ENCODE measurements at places on chromosomes 2 and 18.

- DNase-seq: no peak
Observed at GRCh38 chr2:235498541-235498940, 4.7 kb downstream of the AGAP1 start.

DNA sequence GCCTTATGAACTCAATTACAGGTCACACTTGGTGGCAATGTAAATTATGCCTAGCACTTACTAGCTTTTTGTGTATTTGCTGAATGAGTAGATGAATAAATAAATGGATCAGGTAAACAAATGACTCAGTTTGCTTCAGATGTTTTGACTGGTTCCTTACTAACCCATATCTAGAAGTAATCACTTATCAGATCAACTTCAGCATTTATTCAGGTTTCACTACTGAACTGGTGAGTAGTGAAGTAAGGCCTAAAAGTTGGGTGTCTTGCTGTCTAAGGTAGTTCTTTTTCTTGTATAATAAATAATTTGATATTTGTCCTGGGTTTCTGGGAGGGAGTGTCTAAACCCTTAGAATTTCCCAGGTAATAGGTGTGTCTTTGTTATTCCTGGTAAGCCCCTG, 205.0 kb downstream of the UXS1 start:
- DNase-seq: no peak

DNA sequence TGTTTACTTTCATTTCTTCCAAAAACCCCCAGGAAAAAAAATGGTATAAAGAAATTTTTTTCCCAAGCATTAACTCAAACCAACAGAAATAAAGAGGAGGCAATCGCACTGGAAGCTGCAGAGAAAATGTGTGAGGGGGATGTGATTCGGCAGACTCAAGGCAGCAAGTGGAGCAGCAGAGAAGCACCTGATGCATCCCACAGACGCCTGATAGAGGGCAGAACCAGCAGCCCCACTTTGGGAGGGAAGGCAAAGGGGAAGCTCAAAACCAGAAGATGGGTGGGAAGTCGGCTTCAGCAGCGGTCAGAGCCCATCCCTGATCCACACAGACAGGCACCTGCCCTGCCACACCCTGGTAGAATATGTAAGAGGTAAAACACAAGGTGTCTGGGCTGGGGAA, 12.6 kb downstream of the FTCDNL1 start:
- no peak for DNase-seq

DNA sequence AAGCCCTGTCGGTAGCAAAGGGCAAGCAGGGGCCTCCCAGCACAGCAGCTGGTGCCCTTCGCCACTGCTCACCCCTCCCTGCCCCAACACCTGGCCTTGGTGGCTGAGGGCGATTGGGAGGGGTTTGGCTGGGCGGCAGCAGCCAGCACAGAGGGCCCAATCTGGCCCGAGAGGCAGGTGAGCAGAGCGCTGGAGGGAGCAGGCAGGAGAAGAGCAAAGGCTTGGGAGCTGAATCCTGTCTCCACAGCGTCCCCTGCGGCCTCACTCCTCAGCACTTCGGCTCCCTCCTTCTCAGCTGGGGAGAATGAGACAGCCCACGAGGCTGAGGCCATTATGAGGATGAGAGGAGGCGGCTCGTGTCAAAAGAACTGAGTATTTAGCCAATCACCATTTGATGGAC, 74.9 kb upstream of the TAF1B start:
- no peak for DNase-seq

DNA sequence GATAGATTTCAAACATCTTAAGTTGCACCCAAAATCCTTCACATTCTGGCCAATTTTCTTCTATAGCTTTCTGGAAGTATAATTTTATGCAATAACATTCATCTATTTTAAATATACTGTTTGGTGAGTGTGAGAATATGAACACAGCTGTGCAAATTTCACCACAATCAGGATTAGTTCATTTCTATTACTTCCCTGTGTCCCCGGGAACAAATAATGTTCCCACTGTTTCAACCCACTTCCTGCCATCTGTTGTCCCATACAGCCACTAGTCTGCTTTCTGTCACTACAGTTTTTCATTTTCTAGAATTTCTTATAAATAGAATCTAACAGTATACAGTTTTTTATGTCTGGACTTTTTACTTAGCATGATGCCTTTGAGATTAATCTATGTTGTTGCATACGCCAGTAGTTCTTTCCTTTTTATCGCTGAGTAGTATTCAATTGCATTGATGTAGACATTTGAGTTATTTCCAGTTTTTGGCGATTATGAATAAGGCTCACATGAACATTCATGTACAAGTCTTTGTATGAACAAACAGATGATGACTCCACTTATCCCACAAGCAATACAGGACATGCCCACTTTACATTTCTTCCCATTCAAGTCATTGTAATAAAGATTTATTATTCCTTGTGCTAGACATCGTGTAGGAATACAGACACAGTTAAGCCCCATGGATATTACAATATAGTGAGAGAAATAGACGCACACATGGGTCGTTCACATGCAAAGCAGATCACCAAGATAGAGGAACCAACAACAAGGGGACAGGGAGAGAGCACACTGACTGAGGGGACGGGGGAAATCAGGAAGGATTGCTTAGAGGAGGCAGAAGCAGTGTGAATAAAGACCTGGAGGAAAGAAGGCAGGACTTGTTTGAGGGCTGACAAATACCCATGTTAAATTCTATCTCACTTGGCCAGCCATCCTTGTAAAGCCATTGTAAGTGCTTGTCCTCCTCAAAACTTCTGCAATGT, 72.9 kb upstream of the PAX8 start:
- no peak for DNase-seq

DNA sequence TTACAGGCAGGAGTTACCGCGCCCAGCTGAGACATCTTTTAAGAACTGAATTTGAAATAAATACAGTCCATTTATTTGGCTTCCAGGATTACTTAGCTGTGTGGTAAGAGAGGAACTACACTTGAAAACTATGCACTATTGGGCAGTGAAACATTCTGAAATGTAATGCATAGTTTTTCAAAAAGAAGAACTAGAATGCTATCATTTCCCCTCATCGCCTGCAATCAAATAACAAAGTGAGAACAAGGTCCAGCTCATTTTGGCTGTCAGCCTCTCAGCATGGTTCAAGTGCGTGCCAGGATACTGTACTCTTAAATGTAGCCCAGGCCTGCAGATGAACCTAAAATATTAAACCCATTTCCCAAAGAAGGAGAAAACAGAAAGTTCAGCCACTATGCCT, 76.6 kb upstream of the ARL5A start:
- no peak for DNase-seq

- DNase-seq: no peak
Observed at GRCh38 chr2:216130346-216130971, 21.3 kb downstream of the XRCC5 start.

DNA sequence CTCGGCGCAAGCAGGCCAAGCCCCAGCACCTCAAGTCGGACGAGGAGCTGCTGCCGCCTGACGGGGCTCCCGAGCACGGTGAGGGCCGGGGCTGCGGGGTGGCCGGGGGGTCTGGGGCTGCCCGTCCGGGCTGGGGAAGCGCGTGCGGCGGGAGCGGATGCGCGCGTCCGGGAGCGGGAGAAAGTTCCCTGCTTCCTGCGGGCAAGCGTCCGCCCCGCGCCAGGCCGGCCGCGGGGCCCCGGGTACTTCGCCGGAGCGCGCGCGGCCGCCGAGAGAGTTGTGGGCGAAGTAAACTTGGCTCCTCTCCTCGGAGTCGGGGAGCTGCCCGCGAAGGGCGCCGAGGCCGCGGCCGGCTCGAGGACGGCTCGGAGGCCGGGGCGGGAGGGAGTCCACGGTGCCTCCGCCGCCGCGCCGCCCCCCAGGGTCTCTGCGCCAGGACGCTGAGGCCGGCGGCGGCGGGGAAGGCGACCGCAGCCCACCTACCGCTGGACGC, 707 bp downstream of the SALL3 start:
- no peak for DNase-seq

DNA sequence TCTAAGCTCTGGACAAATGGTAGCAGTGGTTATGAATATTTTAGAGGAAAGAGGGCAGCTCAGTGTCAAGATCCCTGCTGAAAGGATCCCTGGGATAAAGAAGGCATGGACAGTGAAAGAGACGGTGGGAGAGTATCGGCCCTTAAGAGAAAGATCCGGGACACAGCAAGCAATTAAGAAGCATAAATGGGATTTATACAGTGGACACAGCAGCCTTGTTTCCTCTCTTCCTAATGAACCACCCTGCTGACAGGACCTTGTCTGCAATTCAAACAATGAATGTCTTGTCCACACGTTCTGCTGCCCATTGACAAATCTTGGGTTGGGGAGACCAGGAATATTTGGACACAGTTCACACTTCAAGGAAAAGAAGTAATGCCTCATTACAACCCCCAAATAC, 16.5 kb downstream of the CPLX4 start:
- DNase-seq: no peak

DNA sequence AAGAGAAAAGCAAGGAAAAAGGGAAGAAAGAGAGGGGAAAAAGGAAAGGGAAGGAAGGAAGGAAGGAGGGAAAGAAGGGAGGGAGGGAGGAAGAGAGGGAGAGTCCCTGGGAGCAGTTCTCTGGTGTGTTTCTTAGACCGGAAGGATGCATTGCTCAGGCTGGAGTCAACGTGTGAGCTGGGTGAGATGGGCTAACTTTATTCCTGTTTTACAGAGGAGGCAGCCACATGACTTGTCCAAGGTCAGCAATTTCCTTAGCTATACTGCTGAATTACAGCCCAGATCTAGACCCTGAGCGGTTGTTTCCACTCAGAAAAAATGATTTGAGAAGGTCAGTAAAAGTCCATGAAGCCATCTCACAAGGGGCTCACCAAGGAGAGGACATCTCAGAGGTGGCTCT, 86.6 kb upstream of the APCDD1 start:
- DNase-seq: no peak

- DNase-seq: no peak
Observed at GRCh38 chr2:105315314-105315713, 14.2 kb downstream of the TGFBRAP1 start.

- no peak for DNase-seq
Observed at GRCh38 chr2:201572846-201573508, 70.3 kb downstream of the TMEM237 start.

- DNase-seq: no peak
Observed at GRCh38 chr18:36380173-36380827, 82.8 kb downstream of the FHOD3 start.
